Activated T-cell treated with anti-CD3 and anti-CD28 coated beads, Interleukin-2, amount 50 U/mL, for 48 hours (primary cell): ENCODE measurements at places on chromosomes 1 and 21.

DNA sequence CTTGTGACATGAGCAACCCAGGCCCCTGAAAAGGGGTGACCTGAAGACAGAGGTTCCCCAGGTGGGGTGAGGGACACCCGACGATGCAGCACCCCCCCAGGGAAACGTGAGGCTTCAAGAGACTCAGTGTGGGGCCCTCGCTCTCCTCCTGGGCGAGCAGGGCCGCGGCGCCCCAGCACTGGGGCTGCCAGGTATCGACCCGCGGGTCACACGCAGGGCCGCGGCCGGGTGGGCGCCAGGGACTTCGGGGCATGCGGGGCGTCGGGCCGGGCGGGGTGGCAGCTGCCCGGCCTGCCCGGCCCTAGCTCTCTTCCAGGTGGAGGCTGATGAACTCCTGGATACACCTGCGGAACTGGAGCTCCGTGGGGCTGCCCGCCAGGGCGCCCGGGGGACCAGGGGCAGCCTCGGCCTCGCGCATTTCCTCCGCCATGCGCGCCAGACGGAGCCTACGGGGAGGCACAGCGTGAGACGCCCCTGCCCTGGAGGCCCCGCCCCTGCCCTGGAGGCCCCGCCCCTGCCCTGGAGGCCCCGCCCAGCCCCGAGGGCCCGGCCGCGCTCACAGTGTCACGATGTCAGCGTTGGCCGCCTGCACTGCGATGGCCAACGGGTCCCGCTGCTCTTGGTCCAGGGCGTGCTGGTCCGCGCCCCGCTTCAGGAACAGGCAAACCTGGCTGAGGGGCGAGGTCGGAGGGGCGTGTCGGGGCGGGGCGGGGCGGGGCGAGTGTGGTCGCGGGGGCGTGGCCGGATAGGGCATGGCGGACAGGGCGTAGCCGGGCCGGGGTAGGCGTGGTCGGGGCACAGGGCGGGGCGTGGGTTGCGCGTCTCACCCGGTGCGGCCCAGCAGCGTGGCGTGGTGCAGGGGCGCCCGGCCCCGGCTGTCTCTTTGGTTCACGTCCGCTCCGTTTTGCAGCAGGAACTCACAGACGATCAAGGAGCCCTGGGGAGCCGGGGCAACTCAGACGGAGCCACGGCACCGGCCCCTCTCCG, 13.3 kb downstream of the SCNN1D start:
- DNase-seq, result no peak

DNA sequence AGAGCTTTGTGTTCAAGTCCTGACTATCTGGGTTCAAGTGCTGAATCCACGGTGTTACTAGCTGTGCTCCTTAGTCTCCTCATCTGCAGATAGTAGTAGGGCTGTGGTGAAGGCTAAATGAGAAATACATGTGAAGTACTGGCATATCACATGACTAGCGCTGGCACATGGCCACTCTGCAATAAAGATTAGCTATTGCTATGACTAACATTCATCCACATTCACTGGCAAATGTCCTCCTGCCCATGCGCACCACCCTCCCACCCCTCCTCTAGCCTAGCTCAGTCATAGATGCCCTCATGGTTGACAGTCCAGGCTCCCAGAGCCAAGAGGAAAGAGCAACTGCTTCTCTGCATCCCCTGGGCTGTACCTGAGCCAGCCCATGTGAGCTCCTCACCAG, 8.5 kb upstream of the COL8A2 start:
- no peak for DNase-seq

DNA sequence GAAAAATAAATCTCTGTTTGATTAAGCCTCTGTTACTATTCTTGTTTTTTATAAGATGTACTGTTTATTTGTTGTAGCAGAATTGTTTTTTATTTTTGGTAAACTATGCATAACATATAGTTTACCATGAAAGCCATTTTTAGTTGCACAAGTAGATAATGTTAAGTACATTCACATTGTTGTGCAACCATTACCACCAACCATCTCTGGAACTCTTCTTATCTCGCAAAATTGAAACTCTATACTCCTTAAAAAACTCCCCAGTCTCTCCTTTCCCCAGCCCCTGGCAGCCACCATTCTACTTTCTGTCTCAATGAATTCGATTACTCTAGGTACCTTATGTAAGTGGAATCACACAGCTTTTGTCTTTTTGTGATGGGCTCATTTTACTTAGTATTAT, 27.4 kb upstream of the UHMK1 start:
- no peak for DNase-seq

GRCh38 chr1:247115141-247115510, 11.0 kb upstream of the ZNF669 start:
- DNase-seq, result no peak

- DNase-seq, result no peak
These were observed 30.5 kb downstream of the EPHB2 start for GRCh38 chr1:22741118-22741517.

- DNase-seq, result no peak
These were observed 144.6 kb downstream of the CLIC6 start for GRCh38 chr21:34813266-34813894.

DNA sequence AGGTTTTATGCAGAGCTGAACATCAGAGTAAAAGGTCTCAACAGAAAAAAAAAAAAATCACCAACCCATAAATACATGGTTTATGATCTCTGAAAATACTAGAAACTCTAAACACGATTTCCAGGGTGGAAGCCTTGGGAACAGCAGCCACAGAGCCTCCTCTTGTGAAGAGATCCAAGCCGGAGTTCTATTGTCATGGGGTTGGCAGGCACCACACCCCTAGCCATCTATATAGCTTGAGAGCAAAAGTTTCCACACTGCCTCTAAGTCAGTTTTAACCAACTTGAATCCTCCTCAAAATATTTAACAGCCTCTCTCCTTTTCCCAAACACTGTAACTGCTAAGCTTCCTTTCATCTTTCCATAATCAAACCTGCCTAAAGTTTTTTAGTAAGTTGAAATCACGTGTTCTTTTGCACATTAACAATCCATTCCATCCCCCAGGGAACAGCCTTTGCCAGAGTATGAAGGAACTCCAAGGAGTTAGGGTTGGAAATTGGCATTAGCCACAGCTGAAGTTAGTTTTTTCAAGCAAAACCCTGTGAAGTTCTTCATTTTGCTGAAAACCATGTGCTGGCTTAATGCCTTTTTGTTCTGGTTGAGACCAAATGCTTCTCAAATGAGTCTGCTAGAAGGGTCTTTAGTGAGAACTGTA, 13.8 kb upstream of the SEC16B start:
- no peak for DNase-seq

GRCh38 chr21:15195104-15195503, 130.3 kb upstream of the NRIP1 start:
- no peak for DNase-seq
